Islet precursor cell (in vitro differentiated cells): ENCODE measurements at places on chromosomes 16 and 17.

GRCh38 chr16:66203476-66203875 lies 163.0 kb upstream of the CDH5 start:
- no peak for DNase-seq

GRCh38 chr17:34635876-34636275 lies 56.5 kb downstream of the TMEM132E start:
- no peak for DNase-seq

DNA sequence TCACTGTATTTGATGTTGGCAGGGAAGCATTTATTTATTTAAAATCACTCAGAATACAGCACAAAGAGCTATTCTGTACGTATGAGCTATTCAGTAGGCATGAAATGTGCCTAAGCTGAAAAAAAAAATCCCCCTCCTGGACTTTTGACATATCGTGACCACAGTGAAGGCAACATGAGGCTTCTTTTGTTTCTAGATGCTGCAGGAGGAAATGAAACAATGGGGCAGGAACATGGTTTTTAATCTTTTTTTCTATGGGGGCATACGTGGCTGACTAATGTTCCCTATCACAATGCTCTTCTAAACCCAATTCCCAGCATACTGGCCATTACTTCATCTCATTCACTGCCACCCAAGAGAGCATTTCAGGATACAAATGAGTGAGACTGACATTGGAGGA lies 191.0 kb upstream of the PMFBP1 start:
- DNase-seq = no peak

- peak; percentile 75 for DNase-seq
These were observed 130.8 kb downstream of the GAS7 start for GRCh38 chr17:10067446-10068143.

GRCh38 chr17:69086641-69087040 lies 25.9 kb upstream of the ABCA9 start:
- no peak for DNase-seq

DNA sequence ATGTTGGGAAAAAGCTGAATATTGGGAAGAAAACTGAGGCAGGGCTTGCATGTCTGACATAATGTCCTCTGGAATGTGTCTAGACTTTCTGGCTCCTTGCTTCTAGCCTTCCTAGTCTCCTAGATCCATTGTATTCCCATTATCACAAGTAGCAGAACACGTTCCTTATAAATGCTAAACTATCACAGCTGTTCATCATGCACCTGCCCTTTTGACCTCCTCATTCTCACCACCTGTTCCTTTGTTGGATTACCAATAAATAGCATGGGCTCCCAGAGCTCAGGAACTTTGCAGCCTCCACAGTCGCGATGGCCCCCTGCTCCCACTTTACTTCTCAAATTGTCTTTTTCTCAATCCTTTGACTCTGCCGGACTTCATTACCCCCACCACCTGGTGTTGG lies 49.7 kb downstream of the ACSM1 start:
- no peak for DNase-seq
